Stomach (tissue), 19 donors: ENCODE measurements at places on chromosomes 2 and 18.

DNA sequence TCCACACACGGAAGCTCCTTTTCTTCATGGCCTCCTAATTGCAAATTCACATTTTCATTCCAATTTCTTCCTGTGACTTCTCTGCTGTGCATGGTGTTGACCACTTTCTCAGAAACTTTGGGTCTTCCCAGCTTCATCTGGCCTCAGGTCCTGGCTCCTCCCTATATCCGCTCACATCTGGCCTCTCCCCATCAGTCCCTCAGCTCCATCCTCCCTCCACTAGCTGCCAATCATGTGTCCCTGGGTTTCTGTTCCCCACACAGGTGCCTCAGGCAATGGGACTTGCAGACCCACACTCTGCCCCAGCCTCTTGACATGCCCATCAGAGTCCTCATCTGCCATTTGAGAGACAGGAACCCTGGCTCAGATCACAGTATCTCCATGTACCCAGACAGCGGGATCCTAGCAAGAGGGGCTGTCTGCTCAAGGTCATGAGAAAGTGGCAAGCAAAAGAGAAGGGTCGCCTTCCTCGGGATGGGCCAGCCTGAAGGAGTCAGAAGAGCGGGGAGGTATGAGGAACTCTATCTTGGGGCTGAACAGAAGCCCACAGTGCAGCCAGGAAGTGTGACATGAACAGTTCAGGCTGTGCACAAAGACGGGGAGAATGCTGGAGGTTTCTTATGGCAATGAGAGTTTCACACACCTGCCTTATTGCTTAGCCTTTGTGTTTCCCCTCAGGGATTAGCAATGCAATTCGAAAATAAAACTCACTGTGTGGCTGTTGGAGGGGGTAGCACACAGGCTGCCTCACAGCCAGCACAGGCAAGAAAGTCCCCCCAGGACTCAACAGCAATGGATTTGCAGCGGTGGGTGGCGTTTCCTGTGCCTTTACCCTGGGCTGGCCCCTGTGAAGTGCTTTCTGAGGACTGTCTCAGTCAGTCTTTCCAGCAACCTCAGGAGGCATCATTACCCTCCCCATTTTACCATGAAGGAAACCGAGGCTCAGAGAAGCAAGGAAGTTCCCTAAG, 69.5 kb downstream of the COPS8 start:
- no peak for DNase-seq

DNA sequence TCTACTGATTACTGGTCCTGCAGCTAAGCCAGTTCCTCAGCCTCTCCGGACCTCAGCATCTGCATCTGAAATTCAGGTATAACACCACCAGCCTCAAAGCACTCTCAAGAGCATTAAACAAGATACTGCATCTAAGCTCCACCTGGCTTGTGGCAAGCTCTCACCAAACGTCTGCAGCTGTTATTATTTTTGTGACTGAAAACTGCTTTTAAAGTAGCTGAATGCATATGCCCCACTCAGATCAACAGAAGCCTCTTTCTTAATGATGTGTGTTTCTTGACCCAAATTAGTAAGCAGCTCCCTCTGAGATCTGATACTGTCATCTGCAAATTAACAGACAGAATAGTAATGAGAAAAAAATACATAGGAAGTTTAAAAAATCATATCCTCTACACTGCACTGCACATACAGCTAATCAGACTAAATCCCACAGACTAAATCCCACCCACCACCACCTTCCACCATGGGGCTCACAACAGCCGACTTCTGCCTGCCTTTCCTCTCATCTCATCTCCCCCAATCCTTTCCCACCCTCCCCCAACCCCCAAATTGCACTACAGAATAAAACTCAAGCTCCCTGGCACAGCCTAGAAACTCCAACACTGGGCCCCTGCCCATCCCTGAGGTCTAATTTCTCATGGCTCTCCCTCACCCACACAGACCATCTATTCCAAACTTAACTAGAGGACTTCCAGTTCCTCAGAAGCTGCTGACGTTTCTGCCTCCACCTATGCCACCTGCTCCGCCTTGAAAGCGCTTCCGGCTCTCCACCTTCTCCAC, 52.9 kb downstream of the TMEM163 start:
- no peak for DNase-seq

- DNase-seq: no peak
Observed at GRCh38 chr2:238021327-238021726, 39.5 kb upstream of the SCLY start.

GRCh38 chr2:148702475-148702874, 57.9 kb downstream of the EPC2 start:
- DNase-seq: no peak

DNA sequence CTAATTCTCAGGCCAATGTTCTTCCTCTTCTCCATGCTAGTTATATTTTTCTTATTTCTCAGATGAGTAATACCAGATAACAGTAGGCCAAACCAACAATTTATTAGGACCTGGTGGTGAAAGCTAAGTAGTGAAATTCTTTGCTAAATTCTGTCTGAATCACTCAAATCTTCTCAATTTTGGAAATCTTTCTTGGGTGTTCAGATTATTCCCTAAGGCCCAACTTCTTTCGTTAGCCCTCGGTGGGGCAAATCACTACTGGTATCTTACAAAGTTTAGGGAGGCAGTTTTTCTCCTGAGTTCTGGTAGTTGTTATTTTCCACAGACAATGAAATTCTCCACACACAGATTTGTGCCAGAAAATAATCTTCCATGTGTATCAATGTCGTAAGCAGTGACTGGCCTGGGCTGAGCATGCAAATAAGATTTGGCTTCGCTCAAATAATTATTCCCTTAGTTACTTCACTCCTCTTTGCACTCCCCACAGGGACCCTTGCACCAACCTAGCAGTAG, 443.5 kb upstream of the SLC14A2 start:
- no peak for DNase-seq

- DNase-seq: no peak
Observed at GRCh38 chr2:177598326-177599138, 206.0 kb downstream of the AGPS start.

DNA sequence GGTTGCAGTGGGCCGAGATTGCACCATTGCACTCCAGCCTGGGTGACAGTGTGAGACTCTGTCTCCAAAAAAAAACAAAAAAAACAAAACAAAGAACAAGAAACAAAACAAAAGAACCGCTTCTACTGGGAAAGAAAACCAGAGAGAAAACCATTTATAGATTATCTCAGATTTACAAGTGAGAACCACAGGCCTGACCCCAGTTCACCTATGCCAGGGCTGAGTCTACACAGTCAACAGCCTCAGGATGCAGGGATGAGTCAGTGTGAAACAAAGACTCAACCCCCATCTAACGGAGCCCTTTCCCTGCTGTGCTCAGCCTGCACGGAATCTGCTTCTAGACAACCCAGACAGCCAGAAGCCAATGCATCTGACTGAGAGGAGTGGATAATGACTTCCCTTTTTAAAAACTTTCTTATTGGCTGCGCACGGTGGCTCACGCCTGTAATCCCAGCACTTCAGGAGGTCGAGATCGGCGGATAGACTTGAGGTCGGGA, 25.5 kb upstream of the YWHAQ start:
- DNase-seq: no peak

- DNase-seq: no peak
Observed at GRCh38 chr2:205772983-205773382, 90.7 kb downstream of the NRP2 start.
